ENCODE measurements at places on chromosomes 12 and 14.
A peak's percentile ranks its signal among the peaks of the same experiment; 100 is the strongest.

GRCh38 chr12:130240831-130241590 is 78.7 kb downstream of the FZD10 start:
- no peak for DNase-seq

DNA sequence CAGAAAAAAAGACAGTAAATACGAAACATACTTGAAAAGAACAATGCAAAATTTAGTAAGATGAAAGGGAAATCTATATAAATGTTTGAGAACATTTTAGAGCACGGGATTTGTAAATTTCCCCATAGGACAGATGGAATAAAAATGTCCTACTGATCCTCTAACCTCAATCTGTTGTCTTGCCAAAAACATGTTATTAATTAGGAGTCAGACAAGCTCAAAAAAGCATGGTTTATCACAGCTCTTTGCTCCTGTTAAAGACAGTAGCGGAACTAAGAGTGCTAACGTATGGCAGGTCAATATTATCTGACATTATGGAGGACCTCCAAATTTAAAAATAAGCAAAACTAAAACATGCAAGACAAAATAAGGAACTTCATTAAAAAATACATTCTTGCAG is 12.9 kb downstream of the GMFB start:
- DNase-seq, result no peak

DNA sequence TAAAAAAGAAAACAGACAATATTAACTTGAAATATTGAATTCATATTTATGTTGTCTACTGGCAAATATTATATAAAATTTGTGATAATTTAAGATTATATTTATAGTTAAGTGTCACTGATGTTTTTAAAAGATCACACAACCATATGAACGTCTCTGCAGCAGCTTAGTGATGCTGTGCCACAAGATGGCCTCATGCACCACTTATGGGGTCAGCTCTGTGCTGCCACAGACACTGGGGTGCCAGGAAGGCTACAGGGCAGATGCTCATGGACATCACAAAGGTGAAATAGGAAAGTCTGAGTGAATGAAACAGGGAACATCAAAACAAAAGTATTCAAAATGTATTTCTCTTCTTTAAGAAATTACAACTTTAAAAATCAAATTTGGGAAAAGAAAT is 13.1 kb downstream of the ATXN3 start:
- DNase-seq, result no peak

DNA sequence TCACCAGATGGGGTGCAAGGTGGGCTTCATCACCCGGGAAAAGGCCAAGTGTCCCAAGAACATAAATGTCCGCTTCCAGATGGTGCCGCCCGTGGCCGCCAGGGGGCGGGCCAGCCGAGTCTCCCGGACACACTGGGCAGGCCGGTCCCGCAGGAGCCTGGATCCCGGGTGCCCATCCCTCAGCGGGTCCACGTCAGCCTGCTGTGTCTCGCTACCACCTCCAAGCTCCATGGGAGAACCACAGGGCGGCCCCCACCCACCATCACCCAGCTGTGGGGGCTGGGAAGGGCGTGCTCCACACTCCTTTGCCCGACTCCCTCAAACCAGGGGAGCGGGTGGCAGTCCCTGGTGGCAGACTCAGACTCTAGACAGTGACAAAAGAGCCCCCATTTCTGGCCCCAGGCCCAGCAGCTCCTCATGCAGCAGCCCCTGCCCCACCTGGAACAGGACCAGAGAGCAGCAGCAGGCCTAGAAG is 22.0 kb upstream of the NUDT14 start:
- peak; percentile 85 for DNase-seq

DNA sequence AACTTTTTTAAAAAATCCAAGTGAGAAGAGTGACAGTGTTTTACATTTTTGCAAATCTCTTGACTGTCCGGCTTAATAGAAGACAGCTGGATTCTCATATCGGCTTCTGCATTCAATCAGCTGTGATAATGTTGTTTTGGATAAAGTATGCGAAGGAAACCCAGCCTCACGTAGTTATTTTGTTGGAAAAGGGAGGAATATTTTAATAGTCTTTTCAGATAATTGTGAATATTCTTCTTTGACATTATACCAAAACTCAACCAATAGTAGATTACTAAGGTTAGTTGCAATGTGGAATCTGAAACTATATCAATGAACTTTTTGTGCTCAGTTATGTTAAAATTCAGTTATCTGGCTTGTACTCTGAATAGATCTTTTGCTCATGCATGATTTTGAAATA is 276.5 kb downstream of the ZFP36L1 start:
- DNase-seq, result no peak

GRCh38 chr14:77605392-77605972 is 11.0 kb downstream of the SPTLC2 start:
- DNase-seq, result no peak
